NCI-H1105 treated with DMSO at 0.1 percent for 48 hours (cell line): ENCODE measurements at places on chromosomes 5 and 9.

DNA sequence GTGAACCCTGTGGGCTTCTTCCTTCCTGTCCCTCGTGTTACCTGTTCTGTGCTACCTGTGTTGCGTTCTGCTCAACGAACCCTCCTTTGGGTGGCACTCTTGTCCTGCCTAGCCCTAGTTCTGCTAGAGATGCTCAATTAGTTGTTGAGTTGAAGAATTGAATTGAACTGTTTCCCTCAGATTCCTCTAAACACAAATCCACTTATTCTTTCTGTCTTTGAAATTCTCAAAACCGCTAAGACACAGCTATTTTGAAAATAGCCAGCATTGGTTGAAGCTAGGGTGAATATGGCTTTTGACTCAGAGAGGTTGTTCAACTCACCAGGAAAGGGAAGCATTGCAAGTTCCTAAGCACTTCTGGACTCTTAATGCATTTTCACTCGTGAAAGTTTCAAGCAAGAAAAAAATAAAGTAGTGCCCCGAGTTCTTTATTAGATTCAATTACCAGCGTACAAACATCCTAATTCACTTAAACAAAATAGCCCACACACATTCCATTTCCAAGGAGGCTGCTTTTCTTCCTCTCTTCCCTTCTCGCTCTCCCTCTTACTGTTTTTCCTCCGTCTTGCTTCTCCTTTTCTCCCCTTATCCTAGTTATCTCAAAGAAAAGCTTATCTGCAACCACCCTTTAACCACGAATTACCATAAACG lies 642 bp upstream of the ITGA1 start:
- DNase-seq, result no peak

GRCh38 chr9:14693251-14693861 lies at the start of gene ZDHHC21:
ZDHHC21 (minus strand) TSS chr9:14693432; CDS start chr9:14674340, 19,092 bp downstream.
- DNase-seq, result peak; percentile 76

DNA sequence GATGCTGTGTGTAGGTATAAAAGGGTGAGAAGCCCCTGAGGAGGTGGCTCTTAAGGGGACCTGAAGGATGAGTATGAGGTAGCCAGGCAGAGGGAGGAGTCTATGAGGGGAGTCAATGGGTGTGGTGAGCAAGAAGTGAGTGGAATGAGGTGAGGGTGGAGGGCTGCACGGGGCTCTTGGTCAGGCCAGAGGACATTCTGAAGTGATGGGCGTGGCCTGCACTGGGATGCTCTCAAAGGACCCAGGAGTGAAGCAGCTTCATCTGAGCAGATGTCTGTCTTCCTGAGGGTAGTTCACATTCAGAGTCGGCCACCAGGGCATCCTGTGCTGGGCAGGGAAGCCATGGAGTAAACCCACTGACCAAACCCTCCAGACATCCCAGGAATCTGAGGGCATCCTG lies 45.1 kb upstream of the SAP30L start:
- no peak for DNase-seq

GRCh38 chr9:90029386-90029785 lies 424.6 kb downstream of the GADD45G start:
- DNase-seq, result no peak
